ENCODE measurements at places on chromosomes 3 and 15.

DNA sequence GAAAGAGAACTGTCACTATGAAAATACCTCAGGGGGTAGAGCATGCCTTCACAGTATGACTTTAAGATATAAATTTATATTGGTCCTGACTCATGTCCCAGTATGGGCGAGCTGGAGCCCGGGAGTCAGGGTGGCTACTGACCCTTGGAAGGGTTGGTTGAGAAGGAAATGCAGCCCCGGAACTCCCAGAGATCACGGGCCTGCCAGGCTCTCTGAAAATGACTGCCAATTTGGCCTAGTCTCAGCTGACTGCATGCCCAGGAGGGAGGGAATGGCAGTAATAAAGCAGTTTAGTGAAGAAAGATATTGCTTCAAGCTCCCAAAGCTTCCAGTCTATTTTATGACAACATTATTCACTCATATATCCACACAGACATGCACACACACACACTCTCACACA lies 299.0 kb downstream of the NR2F2 start:
- no peak for DNase-seq

DNA sequence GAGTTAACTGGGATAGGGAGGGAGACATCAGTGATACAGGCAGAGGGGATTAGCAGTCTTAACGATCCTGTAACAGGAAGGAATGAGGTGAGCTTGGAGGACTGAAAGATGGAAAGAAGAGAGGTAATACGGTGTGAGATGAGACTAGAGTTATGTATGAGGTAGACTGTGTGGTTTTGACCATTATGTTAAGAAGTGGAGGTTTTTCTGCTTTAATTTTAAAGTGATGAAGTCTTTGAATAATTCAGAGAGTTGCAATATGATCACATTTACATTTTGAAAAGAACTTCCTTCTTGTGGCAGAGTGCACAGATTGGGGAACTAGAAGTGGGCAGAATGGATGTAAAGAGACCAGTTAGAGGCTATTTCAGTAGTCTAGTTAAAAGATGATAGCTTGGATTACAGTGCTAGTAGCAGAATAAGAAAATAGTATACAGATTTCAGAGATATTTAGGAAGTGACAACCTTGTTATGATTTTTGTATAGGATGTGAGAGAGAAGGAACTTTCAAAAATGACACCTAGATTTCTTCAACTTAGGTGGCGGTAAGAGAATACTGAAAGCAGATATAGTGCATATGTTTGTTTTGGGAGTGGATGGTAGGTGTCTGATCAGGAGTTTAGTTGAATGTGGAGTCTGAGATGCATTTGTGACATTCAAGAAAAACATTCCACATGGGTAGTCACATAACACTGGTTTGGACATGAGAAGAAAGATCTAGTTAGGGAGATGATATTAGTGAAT lies 40.5 kb downstream of the STT3B start:
- DNase-seq: no peak

DNA sequence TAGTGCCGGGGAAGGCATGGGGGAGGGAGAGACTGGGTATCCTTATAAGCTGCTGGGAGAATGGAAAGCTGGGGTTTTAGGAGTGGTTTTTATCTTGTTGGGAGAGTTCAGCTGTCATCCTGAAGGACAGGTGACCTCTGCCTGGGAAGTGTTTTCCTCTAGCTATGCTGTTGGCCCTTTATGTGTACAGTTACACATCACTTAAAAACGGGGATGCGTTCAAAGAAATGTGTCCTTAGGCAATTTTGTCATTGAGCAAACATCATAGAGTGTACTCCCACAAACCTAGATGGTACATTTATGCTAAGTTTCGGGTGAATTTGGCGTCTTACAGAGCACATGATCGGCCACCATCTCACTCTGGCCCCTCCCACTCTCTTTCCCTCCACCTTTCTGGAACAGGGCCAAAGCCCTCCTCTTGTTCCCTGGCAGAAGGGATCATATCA lies 164.3 kb upstream of the NUDT16 start:
- no peak for DNase-seq

- DNase-seq: no peak
Observed at GRCh38 chr3:192501401-192501800, 225.9 kb downstream of the FGF12 start.

GRCh38 chr3:193970773-193971206 lies 165.2 kb upstream of the HES1 start:
- DNase-seq: peak; percentile 13

GRCh38 chr3:156792945-156793344 lies 33.2 kb upstream of the LEKR1 start:
- DNase-seq: no peak

GRCh38 chr3:70312336-70312735 lies at the start of gene MDFIC2:
MDFIC2 (minus strand) TSS chr3:70312638; CDS start chr3:70311973, 665 bp downstream.
- DNase-seq: no peak

GRCh38 chr15:34223904-34224596 lies 766 bp upstream of the EMC4 start:
- peak; percentile 21 for DNase-seq

- DNase-seq: no peak
Observed at GRCh38 chr3:183818041-183818620, 7.2 kb downstream of the MAP6D1 start.

Measured in GM06990 (cell line).